NCI-H1105 (cell line): ENCODE measurements at places on chromosomes 2 and 18.

- no peak for DNase-seq
Measured at GRCh38 chr2:111238296-111238695, 117.6 kb downstream of the BCL2L11 start.

DNA sequence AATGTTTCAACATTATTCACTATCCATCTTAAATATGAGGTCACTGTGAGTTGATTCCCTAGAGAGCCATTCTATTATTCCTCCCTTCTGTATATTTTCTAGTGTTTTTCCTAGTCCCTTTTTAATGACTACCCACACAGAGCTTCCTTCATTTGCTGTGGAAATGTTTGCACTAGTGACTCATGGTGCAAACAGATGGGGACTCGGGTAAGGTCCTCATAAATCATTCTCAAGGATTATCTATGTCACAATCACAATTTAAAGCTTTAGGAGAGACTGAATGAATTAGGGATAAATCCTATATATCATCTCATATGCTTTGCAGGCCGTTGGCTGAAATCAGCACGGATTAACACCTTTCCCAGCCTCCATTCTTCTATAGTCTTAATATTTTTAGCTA is 159.6 kb downstream of the DCC start:
- DNase-seq = no peak

GRCh38 chr2:42964439-42965083 is 172.2 kb upstream of the HAAO start:
- no peak for DNase-seq

GRCh38 chr2:213848631-213849030 is 562.2 kb upstream of the VWC2L start:
- no peak for DNase-seq

GRCh38 chr2:155961641-155962040 is 370.9 kb downstream of the NR4A2 start:
- no peak for DNase-seq

- no peak for DNase-seq
Measured at GRCh38 chr2:152585830-152586484, 131.3 kb downstream of the PRPF40A start.

- no peak for DNase-seq
Measured at GRCh38 chr18:35868915-35869314, 103.6 kb upstream of the RMP24 start.

GRCh38 chr2:32663864-32664263 is 36.0 kb downstream of the TTC27 start:
- no peak for DNase-seq

DNA sequence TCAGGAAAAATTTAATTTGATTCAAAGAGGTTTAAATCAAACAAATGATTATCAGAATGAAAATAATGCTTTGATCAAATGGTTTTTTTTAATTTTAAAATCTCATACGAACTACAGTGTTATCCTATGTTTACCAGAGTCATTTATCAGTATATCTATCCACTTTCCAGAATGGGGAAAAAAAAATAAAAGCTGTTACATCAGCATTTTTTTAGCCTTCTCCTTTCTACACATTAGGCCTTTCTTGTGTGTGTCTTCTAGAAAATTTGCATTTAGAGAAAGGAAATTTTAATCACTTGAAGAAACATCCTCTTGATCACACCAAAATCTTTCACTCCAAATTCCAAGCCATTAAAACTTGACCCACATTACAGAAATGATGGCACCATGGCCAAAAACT is 608.9 kb upstream of the ID2 start:
- DNase-seq = no peak

DNA sequence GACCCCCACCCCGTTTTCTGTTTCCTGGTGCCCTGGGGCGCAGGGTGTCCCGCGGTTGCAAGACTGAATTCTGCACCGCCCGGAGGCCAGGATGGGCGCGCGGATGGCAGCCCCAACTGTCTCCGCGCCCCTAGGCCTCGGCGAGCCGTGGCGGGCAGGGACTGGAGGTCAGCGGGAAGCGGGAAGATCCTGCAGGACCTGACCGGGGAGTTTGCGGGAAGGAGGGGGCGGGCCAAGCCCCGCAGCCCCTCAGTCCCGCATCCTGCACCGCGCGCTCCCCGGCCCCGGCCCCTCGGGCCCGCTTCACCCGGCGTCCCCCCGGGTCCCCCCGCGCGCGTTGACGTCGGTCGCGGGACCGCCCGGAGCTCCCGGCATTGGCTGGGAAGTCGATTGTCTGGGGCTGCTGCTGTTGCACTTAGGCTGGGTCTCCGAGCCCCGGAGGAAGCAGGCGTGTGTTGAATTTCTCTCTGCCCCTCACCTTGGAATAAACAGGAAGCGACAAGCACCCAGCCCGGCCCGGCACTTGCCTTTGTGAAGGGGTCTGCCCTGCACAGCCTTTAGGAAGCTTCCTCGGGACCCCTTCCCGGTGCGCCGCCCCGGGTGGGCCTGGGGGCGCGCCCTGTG is at the start of gene LDLRAD4:
TSS of gene LDLRAD4 (plus strand) at position 393 of the 624 bp plus-strand sequence.
- DNase-seq = no peak

DNA sequence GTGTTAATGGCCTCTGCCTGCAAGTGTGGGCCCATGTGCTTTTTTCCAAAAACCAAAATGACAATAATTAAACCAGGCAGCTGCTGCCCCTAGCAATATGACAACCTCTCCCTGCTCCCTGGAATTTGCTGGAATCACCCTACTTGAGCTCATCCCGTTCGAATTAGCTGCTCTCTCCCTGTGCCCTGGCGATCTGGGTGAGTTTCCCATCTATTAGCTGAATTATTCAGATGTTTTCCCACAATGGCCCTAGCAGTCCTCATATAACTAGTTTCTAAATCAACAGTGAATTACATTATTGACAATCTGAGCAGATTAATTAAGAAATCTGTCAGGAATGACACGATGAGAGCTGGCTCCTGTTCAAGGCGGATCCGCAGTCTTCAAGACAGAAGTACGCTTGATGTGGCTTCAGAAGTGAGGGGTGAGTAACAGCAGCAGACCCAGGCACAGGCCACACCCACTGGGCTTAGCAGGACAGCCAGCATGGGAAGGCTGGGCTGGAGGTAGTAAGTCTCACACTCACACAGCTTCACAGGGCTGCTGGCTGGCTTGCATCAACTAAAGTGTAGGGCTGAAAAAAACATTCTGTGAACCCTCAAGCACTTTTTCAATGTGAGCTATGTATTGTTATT is 366.2 kb upstream of the ID2 start:
- no peak for DNase-seq

DNA sequence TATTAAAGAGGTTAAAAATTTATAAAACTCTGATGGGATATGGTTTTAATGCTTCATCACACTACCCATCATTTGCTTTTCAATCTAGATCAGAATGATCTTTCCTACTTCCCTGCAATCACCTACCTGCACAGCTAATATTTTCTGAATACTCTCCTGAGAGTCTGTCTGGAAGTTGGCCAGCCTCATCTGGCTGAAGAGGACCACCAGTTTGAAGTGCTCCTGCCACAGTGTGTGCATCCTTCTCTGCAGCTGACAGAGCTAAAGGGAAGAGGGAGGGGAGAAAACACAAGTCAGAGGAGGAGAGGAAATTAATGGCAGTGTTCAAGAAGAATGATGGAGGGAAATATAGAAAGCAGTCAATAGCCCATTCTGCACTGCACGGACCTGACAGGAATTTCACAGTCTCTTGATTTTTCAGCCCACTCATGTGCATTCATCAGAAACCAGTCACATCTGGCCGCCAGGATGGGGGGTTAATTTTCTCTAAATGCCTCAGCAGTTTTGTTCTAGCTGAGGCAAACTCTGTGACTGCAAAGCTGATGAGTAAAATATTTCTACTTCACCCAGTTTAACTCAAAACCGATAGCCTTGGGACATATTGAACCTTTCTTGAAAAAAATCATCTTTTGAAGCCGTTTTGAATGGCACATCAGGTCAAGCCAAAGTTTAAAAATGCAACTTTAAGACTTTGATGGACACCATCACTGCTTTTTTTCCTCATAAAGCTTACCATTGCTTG is 201.8 kb upstream of the KLHL14 start:
- DNase-seq = peak; percentile 77

- no peak for DNase-seq
Measured at GRCh38 chr2:215404348-215405012, 31.4 kb downstream of the FN1 start.

- DNase-seq = no peak
Measured at GRCh38 chr18:62258616-62259015, 66.5 kb upstream of the TNFRSF11A start.

- DNase-seq = no peak
Measured at GRCh38 chr2:215826838-215827441, 186.4 kb downstream of the MREG start.

DNA sequence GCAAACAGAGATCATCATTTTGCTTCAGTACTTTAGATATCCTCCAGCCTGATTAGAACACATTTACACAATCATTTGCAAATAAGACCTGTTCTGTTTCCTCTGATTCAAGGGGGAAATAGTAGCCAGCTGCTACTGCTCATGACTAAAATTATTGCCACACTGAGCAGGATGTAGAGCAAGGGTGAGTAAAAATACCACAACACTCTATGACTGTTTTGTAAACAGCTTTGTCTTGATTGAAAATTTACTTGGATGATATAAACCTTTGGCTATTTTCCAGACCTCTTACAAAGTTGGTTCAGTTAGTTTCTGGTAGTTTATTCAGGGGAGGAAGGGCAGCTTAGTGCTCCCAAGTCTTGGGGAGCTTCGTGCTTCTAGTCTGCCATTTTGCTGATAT is 286.4 kb upstream of the CNTNAP5 start:
- no peak for DNase-seq

DNA sequence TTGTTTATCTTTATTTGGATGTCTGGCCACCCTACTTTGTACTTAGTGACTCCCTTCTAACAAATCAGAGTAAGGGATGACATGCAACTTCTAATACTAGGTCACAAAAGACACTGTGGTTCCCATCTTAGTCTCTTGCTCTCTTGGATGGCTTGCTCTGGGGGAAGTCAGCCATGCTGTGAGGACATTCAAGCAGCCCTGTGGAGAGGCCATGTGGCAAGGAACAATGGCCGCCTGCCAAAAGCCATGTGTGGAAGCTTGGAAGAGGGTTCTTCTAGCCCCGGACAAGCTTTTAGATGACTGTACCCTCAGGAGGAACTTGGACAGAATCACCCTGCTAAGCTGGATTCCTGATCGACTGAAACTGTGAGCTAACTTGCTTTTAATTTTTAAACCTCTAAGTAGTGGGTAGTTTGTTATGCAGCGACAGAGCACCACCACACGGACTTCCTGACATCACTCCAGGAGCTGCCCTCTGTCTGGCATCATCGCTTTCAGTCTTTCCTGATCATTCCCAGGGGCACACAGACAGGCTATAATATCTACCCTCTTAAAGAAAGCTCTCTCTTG is 116.8 kb upstream of the ODC1 start:
- no peak for DNase-seq

DNA sequence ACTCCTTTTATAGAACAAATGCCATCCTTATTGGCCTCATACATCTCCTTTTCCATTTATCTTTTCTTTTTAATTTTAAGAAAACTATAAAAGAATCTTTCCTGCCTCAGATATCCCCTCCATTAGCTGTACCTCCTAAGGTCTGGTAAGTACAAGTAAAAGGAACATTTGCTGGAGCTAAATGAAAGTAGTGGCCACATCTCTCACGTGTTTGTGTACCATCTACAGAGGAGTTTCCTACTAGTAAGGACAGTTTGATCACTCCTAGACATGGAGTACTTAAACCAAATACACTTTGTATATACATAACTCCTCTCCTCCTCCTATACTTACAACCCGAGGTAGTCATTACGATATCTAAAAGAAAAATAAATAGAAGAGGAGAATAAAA is 504.8 kb downstream of the LRRTM4 start:
- no peak for DNase-seq

DNA sequence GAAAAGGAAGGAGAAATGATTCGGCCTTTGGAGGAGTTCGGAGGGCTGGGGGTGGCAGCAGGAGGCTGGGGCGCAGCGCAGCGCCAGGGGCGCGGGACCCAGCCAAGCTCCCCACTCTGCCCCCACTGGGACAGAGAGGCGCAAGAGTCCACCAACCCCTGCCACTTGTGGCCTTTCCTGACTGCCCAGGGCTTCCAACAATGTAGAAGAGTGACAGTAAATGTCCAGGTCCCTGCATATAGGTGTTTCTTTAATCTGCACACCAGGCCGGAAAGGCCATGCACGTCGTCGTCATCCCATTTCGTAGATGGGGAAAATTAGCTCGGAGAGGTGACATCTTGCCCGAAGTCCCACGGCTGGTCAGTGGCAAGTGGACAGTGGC is 96.6 kb downstream of the INHBB start:
- no peak for DNase-seq

GRCh38 chr18:76347341-76347740 is 147.7 kb downstream of the ZNF516 start:
- no peak for DNase-seq

DNA sequence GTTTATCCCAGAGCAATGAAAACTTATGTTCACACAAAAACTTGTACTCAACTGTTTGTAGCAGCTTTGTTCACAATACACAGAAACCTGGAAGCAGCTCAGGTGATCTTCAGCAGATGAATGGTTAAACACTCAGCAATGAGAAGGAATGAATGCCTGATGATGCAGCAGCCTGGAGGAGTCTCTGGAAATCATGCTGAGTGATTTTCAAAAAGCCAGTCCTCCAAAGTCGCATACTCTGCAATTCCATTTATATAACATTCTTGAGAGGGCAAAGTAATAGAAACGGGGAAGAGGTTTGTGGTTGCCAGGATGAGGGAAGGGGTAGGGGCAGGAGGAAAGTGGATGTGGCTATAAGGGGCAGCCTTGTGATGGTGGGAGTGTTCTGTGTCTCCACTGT is 108.1 kb downstream of the CTIF start:
- no peak for DNase-seq

- DNase-seq = no peak
Measured at GRCh38 chr18:58638441-58638840, 9.6 kb upstream of the ALPK2 start.

DNA sequence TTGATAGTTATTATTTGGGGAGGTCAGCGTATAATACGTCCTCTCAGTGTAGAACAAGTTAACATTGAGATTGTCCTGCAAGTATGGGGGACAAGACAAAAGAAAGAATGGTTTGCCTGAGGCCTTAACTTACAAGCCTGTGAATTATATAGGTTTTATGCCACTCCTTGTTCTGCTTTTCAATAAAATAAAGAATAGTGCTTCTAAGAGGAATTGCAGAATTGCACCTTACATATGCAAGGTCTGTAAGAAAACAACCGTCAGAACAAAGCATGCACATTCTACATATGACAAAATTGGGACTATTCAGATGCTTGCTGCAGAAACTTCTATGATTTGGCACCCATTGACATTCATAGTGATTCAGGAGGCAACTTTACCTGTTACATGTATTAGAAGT is 785.0 kb downstream of the NR4A2 start:
- no peak for DNase-seq

GRCh38 chr2:239240414-239240881 is 160.4 kb downstream of the HDAC4 start:
- DNase-seq = no peak

DNA sequence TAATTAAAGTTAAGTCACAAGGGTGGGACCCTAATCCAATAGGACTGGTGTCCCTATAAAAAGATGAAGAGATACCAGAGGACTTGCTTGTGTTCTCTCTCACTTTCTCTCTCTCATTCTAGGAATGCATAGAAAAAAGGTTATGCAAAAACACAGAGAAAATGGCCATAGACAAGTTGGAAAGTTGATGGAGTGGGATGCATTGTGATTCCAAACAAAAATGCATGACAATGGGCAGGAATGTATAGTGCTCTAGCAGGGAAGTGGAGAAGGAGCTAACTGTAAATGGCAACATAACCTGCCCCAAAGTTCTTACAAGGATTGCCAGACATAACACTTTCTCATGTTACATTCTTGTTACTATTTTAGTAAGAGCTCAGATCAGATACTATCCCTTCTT is 301.6 kb upstream of the LRATD1 start:
- DNase-seq = no peak

- DNase-seq = no peak
Measured at GRCh38 chr2:202014759-202015211, 18.9 kb upstream of the FZD7 start.

GRCh38 chr2:138767101-138767500 is 13.1 kb downstream of the NXPH2 start:
- no peak for DNase-seq
